Renal cortical epithelial cell (primary cell): ENCODE measurements at places on chromosomes 7 and 10.

GRCh38 chr7:98021588-98022351, 31.8 kb upstream of the OCM2 start:
- DNase-seq = peak; percentile 11

GRCh38 chr7:46156086-46156485, 235.0 kb upstream of the IGFBP3 start:
- no peak for DNase-seq

- DNase-seq = no peak
Measured at GRCh38 chr10:124523901-124524300, 62.3 kb downstream of the LHPP start.

DNA sequence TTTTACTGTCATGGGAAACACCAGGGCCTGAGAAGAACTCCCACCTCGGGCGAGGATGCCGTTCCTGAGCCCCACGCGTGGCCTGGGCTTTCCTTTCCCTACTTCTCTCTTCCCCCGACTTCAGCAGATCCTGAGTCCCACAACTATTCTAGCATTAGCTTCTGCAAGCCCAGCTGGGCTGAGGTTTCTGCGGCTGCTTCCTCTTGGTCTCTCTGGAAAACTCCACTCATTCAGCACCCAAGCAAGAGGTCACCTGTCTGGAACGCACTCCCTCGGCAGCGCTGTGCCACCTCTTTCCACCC, 761 bp upstream of the DOCK1 start:
- no peak for DNase-seq

DNA sequence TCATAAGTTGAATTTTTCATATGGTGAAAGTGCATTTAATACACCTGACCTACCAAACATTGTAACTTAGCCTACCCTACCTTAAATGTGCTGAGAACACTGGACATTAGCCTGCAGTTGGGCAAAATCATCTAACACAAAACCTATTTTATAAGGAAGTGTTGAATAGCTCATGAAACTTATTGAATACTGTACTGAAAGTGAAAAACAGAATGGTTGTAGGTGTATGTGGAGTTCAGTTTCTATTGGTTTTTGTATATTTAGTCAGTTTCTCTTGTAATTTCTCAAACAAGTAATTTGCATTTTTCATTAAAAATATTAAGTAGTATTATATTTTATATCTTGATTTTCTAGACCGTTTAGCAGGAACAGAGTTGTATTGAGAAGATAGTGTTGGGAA, 15.3 kb downstream of the CCDC7 start:
- DNase-seq = no peak

GRCh38 chr10:60479305-60480020, 89.8 kb upstream of the ANK3 start:
- peak; percentile 13 for DNase-seq

- no peak for DNase-seq
Measured at GRCh38 chr7:152617056-152617455, 58.9 kb downstream of the XRCC2 start.

- DNase-seq = no peak
Measured at GRCh38 chr10:126163506-126163905, 224.8 kb downstream of the ADAM12 start.

DNA sequence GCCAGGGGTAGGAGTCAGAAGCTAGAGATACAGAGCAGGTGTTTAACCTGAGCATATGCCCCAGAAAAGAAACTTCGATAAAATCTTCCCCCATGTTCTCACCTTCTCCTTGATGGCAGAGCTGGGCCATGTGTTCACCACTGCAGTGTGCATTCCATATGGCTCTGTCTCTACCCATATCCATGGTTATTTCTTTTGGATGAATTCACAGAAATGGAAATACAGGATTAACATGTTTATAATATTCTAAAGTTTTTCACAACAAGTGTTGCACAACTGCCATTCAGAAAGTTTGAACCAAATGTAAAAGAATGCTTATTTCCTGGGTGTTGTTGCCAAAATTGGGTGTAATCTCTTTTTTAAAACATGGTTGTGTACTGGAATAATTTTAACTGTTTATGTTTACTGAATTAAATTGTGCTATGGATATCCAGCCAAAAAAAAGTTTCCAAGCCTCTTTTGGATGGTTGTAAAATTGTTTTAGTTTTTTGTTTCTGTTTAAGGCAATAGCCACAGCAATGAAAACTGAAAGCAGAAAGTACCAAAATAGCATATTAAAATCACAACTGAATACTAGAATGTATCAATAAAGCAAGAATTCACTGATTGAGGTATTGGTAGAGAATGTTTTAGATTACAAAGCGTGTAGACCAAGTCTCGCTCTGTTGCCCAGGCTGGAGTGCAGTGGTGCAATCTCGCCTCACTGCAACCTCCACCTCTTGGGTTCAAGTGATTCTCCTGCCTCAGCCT, 19.9 kb upstream of the CCNY start:
- no peak for DNase-seq
